ENCODE measurements at places on chromosomes 12 and 14.
A peak's percentile ranks its signal among the peaks of the same experiment; 100 is the strongest.

DNA sequence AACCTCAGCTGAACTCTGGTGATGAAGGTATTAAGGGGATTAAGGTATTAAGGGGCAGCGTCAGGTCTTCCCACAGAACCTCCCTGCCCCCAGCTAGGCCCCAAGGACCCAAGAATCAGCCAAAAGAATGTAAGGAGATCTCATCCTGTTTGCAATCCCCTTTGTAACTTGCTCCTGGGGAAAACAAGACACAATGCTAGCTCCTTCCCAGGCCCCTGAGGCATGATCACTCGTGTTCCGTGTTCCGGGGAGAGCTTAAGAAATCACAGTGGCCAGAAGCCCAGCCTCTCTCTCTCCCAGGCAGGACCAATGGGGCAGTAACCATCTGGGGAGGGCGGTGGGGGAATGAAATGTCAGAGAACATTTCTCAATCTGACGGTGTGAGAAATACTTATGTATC, 33.2 kb downstream of the PIGH start:
- peak; percentile 60 for DNase-seq

GRCh38 chr14:57834961-57835360, 30.9 kb downstream of the SLC35F4 start:
- DNase-seq = no peak

DNA sequence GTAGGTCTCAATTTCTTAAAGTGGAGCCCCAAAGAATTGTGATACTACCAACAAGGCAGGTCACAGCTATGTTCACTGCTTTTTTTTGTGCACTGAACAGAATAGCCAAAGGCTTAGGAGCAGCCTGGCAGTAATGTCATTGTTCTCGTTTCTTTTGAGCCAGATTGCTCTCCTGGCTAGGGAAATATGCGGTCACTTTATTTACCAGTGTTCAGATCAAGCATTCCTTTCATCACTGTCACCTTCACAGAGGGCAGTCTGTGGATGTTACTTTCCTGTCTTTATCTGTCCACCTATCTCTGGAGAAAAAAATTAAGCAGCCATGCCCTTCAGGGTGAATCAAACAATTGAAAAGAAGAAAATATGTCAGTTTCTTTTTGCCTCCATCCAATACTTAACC, 159.6 kb downstream of the BTG1 start:
- no peak for DNase-seq

DNA sequence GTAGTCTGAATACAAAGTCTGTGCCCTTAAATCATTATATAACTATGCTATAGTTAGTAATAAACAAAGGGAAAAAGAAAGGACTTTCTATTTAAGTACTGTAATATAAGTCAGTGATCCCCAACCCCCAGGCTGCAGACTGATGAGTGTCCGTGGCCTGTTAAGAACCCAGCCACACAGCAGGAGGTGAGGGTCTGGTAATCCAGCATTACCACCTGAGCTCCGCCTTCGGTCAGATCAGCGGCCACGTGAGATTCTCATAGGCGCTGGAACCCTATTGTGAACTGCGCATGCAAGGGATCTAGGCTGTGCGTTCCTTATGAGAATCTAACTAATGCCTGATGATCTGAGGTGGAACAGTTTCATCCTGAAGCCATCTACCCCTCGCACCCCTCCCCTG, 15.7 kb downstream of the NFYB start:
- DNase-seq = no peak

DNA sequence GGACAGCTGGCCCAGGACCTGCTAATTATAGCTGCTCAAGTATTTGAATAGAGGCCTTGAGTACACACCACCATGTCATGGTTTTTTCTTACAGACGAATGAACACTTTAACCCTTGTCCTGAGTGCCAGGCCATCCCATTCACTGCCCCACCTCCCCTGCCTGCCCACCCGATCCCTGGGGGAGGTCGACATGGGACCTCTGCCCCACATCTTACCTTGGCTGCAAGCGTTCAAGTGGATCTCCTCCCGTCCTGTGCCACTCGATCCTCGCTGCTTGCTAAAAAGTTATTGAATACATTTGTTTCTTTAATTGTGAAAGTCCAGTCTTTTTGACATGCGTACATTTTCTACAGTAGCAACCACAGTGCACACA, 10.3 kb downstream of the RTL1 start:
- DNase-seq = no peak
